Vagina (tissue), 2 donors: ENCODE measurements at places on chromosomes 5 and 9.

- DNase-seq, result no peak
These were observed 1759.5 kb upstream of the C9orf72 start for GRCh38 chr9:29332789-29333188.

DNA sequence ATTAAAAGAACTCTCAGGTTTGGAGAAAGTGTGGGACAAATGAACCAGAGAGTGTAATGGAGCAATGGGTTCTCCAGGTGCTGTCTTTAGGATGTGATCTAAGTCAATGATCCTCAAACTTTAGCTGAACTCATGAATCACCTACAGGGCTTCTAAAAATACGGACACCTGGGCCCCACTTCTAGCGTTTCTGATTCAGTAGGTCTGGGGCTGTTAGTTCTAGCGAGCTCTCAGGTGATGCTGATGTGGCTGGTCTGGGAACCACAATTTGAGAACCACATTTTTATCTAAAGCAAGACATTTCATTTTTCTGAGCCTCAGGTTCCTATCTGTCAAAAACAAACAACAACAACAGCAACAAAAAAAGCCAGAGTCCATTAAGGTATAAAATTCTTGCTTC lies 35.1 kb upstream of the PCA3 start:
- DNase-seq, result no peak

GRCh38 chr5:84354101-84354500 lies 30.6 kb downstream of the EDIL3 start:
- DNase-seq, result no peak

DNA sequence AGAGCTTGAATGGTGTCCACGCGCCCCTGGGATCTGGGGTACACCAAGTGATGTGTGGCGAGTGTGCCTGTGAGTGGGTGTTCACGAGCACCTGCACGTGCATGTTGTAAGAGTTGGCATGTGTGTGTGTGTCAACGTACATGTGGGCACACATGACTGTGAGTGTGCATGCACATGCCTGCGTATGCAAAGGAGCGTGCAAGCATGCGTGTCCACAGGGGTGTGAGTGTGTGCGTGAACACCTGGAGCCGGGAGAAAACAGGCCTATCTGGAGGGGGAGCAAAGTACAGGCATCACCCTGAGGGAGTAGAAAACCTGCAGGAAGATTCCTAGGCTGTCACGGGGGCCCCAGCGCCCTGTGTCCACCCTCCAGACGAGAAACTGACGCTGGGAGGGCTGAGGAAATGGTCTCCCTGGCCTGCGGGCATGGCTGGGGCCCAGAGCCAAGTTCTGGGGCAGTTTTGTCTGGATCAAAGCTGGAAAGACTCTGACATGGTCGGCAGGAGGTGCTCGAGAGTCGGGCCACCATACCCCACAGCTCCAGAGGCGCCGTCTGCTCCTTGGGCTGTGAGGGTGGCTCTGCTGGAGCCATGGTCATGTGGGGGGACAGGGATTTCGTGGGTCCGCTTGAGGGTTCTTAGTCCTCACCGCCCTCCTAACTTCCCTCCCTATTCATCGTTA lies 31.8 kb downstream of the PTGES start:
- DNase-seq, result no peak

DNA sequence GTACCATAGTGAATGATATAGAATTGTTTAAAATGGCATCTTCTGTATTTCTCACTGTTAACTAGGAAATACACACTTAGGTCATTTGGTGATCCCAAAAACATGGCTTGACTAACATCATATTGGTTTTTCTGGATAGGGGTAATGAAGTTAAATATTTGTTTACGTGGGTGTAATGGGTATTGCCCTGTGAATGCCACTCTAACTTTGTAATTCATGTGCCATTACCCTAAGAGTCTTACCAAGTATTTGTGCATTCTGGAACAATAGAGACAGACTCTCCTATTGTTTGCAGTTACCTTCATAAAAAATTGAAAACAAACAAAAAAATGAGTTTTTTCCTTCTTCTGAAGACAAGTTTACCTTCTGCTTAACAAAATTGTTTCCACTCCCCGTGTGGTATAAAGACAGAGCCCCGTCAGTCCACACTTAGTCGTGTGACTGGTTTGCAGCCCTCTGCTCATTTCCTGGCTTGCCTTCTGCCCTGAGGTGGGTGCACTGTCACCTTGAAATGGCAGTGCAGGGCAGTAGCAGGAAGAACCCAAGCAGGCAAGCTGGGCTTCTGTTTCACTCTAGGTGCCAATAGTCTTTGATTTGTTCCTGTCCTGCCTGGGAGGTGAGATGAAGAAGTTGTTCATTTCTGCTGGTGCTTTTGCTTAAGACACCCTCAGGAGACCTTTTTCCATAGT lies 9.6 kb upstream of the CATSPER3 start:
- no peak for DNase-seq

GRCh38 chr5:78615697-78616096 lies 32.9 kb downstream of the LHFPL2 start:
- no peak for DNase-seq

GRCh38 chr9:81825846-81826516 lies 102.2 kb upstream of the SPATA31D4 start:
- no peak for DNase-seq

DNA sequence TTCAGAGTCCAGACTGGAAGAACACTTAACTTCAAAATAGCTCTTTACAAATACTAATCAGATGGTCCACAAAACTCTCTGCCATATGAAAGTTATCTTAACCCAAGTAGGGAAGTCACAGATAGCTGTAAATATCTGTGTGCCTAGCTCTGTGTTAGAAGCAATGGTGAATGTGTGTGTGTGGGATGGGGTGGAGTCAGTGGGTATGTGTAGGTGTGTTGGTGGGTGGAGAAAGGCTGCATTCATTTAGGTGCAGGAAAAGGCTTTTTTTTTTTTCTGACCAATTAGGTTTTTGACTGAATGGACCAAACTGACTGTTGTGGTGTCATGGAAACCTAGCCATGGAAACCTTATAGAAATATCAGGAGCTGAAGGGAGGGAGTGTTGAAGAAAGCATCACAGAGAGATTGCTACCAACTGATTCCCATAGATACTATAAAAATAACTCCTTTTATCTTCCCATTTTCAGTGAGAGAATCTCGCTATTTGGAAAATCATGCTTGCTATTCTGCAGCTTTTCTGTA lies 156.2 kb upstream of the NR3C1 start:
- DNase-seq, result no peak

- DNase-seq, result no peak
These were observed 96.1 kb upstream of the CDKN2B start for GRCh38 chr9:22105005-22105722.

- no peak for DNase-seq
These were observed 1.7 kb downstream of the LCN12 start for GRCh38 chr9:136953771-136954269.

- DNase-seq, result no peak
These were observed 60.9 kb upstream of the IL17B start for GRCh38 chr5:149439899-149440542.

DNA sequence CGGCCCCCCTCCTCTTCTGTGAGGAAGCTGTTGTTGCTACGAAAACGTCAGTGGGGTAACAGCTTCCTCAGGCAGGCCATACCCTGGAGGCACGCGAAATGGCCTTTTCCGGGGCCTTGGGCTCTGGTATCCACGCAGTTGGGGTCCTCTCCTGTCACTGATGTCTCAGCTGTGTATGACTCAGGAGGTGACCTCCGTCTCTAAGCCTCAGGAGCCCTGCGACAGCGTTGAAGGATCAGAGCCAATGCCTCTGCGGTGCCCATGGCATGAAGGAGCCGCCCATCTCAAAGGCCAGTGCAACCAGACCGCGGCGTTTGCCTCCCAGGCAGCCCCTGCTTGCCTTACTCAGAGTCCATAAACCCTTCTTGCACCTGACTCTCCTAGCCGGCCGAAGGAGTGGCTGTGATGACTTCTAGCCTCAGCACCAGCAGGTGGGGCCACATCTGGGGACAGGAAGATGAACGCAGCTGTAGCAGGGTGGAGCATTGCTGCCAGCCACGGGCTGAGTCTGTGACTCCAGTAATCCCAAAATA lies 1.0 kb upstream of the MXD3 start:
- no peak for DNase-seq

GRCh38 chr5:78661044-78661443 lies 12.5 kb upstream of the LHFPL2 start:
- DNase-seq, result no peak

- DNase-seq, result peak; percentile 72
These were observed 3.1 kb downstream of the HMCN2 start for GRCh38 chr9:130268521-130269211.

DNA sequence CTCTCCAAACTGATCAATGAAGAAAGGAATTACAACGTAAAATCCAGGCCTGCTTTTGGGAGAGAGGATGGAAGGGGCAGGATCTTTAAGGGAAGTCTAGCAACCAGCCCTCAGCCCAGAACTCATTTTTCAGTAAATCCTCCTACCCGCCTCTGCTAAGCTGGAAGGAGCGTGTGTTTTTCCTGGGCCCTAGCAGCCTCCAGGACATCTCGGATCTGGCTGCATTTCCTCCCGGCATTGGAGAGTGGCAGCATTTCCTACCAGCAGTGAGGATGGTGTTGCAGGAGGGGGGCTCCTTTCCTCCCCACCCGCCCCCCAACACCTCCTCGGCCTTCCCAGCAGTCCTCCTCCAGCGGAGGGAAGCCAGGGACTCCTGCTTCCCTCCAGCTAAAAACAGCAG lies 54.5 kb downstream of the DCP2 start:
- DNase-seq, result no peak

- DNase-seq, result no peak
These were observed 100.8 kb upstream of the DHFR start for GRCh38 chr5:80755626-80756025.

- DNase-seq, result no peak
These were observed 1788.0 kb upstream of the NUDT12 start for GRCh38 chr5:105350486-105351140.

DNA sequence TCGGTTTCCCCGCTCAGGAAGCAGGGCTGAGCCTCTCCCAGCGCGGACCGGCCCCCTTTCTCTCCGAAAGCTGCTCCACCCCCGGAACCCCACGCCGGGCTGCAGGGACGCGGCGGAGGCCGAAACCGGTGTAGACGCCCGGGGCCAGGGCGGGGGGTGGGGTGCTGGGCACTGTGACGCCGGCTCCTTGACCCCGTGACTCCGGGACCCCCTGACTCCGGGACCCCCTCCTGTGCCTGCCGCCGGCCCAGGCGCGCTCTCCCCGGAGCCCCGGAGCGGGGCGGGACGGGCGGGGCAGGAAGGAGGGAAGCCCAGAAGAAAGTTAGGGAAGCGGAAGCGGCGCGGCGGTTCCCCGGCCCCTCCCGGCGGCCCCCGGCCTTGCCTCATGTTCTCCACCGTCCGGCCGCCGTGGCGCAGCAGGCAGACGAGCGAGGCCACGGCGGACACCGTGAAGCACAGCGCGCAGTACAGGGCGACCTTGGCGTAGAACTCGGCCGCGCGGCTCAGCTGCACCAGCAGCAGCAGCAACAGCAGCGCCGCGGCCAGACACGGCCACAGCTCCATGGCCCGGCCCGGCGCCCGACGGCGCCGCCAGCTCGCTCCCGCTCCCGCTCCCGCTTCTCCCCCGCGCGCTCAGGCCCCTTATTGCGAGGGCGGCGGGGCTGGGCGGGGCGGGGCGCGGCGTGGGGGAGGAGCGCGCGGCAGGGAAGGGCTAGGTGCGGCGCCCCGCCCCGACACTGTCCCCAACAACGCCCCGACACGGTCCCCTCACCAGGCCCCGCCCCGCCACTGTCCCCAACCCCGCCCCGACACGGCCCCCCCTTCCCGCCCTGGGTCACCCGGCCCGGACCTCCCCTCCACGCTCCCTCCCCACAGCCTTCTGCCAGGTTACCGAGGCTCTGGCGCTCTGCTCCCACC lies at the start of gene AGPAT2:
Gene AGPAT2 (minus strand): TSS at position 664 of the 918 bp plus-strand sequence. CDS start 100 bp downstream, at position 564.
- DNase-seq, result no peak

DNA sequence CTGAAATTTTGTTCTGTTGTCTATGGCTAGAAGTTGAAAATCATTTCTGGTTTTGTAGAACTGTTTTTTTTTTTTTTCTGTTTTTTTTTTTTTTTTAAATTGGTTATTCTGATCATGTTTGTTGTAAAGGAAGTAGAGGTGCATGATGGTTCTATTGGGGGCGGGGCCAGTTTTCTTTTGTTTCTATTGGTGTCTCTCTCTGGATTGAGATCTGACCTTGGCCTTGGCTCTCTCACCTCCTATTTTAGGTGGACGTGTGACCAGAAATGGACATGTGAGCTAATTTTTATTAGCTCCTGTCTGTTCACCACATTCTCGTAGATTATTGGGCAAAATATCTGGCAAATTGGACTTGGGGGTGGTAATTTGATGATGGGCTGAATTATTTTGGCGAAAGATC lies 3.2 kb downstream of the ZNF618 start:
- DNase-seq, result no peak

DNA sequence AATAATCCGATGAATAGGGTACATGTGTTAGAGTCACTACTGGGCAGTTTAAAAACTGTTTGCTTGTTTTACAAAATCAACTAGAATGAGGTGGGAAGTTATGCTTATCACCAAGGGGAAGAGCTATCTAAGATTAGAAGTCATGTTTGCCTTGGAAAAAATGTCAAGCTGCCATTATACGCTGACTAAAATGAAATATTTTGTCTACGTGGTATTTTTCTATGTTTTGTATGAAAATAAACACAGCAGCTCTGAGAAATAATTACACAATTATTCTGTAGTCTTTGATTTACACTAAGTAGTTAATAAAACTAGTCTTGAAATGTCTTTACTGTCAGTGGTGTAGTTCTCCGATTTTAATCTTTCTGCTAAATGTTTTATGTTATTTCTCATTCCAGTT lies 241.9 kb upstream of the TARS1 start:
- no peak for DNase-seq

- no peak for DNase-seq
These were observed 36.2 kb downstream of the FBXL17 start for GRCh38 chr5:108345541-108346171.

- no peak for DNase-seq
These were observed 15.6 kb downstream of the IRF1 start for GRCh38 chr5:132474881-132475496.

GRCh38 chr9:22143799-22144625 lies 134.9 kb upstream of the CDKN2B start:
- DNase-seq, result no peak

DNA sequence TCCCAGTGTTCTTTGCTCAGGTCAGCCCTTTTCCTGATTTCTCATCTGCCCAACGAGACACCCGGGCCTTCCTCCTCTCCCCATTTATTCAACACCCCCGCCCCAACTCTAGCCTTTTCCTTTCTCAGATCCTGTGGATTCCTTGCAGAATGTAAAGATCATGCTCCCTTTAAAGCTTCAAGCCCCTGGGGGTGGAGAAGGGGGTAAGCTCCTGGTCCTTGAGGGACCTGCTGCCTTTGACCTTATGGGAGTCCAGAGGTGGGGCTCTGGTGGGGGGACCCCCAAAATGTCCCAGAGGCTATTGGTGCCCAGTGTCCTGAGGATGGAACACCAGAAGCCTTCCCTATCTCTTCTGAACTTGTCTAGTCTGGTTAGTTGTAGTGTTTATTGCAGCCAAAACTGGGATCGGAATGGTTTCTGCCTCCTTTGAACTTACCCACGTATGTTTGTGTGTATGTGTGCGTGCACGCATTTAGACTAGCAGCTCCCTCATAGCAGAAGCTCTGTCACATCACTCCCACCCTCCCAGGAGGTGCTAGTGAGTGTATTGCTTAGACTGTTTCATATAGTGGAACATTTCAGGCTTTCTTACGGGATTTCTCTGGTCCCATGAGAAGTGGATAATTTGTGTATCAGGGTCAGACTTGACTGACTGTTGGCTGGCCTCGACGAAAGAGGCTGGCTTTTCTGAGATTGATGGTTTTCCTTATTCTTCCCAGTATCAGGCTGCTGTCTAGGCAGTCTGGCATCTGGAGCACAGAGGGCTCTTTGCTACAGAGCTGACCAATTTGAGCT lies 1.1 kb downstream of the GALNT10 start:
- DNase-seq, result no peak
